CD4-positive, alpha-beta T cell treated with Interleukin-1 beta for 1 hour (primary cell): ENCODE measurements at places on chromosomes 1 and 21.
A peak's percentile ranks its signal among the peaks of the same experiment; 100 is the strongest.

DNA sequence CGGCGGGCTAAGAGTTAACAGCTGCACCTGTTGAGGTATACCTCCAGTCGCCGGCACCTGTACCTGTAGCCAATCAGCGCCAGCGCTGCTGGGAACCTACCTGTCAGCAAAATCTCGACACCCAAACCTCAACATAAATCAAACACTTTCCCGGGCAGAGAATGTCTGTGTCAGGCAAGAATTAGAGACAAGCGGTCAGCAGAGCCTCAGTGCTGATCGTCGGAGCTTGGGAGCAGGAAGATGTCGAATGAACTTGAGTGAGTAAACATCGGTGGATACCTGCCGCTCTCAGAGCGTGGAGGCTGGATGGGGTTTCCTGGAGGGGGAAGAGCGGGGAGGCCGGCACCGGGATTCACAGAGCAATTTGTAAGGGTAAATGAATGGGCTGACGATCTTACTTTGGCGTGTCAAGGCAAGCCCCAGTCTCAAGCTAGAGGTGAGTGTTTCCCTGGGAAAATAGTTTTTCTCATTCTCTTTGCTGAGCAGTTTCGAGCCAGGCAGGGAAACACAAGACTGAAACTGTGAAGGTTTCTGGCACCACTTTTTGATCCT is at the start of gene GRHL3:
Gene GRHL3 (plus strand): TSS at position 46 of the 552 bp plus-strand sequence. CDS start 195 bp downstream, at position 241.
- peak; percentile 30 for DNase-seq

GRCh38 chr1:168419736-168420135 is 124.1 kb downstream of the XCL2 start:
- no peak for DNase-seq

DNA sequence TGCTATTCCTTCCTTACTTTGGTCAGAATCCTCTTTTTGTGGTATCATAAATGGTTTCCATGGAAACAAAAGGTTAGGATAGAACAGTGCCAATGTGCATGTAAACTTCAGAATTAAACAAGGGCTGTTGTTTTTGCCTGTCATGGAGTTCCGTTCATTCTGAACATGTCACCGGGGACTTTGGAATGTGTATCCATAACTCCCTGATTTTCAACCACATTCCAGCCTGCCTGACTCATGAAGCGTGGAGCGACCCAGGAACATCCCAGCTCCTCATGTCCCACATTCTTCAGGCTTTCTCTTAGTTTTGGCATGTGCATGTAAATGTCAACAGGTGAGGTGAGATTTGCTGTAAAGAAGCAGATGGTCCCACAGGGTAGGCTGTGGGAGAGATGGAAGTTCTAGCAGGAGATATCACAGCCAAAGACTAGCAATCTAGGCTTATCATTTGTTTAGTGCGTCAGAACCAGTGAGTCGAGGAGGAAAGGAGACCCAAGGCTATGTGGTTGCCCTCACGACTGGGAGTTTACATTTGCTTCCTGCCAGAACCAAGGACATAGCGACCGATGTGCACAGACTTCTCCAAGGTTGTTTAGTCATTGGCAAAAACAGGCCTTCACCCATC is 23.0 kb upstream of the DNAJC11 start:
- no peak for DNase-seq

DNA sequence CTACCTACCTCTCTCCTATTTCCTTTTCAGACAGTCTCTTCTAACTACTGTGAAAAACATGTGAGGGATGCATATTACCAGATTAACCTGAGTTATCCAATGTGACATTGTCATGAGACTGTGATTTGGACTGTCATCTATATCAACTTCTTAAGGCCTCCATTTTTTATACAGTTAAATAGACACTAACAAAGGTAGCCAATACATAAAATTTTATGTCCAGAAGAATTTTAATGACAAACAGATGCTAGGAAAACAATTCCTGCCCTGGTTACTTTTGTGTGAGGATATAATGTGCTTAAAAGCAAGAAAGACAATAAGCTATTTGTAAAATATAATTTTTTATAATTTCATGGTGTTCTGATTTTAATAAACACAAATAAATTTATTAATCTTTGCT is 136.2 kb downstream of the DPYD start:
- DNase-seq, result no peak

- DNase-seq, result no peak
Measured at GRCh38 chr1:56137521-56138505, 441.6 kb downstream of the PLPP3 start.

DNA sequence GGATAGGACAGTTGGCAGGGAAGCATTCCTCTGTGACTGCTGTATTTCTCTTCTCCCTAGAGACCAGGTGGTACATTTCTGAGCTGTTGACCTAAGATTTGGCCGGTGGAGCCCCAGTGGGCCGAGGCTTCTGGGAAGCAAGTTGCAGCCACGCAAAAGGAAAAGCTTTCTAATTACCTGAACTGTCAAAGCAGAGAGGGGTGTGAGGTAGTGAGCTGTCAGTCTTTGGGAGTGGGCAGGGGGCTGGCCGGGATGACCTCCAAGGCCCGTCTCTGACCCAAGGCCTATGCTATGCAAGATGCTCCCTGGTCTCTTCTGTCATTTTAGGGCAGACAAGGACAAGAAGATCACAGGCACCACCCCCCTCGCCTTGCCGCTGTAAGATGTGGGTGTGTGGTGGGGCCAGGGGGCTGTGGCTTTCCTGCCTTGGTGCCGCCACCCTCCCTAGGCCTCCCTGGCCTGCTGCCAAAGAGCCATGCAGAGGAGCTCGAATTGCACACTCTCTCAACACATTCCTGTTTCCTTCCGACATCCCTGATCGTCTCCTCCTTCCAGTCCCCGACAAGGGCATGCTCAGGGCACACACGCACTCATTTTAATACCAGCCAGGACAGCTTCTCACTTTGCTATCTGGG is 7.7 kb downstream of the PADI1 start:
- peak; percentile 74 for DNase-seq

- no peak for DNase-seq
Measured at GRCh38 chr1:20123722-20124455, 4.6 kb upstream of the PLA2G2D start.

DNA sequence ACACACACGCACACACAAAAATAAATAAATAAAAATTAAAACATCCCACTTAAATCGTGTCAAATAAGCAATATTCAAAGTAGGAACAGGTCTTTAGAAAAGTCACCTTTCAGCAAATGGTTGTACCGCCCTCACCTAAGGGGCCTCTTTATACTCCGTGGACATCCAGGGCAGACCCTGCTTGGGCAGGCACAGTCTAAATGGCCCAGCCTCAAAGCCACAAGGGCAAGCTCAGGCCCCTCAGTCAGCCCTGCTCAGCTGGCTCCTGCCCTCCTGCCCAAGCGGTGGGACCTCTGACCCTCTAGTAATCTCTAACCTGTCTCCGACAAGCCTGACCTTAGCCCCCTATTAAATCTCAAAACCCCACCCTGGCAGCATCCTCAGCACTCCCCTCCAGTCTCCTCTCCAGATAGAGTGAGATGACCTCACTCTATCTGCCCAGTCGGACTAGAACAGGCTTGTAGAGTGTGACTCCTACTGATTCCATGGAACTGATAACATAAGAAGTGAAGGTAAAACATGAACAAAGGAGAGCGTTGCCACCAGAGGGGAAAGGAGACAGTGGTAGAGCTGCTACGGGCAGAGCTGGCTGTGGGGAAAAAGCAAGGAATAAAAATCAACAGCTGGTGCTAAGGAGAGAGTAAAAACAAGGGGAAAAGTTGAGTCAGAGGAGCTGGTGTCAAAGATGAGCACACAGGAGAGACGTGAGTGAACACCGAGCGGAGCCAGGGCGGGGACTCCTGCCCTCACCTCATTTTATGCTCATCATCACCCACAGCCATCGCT is 36.0 kb downstream of the SIPA1L2 start:
- DNase-seq, result no peak

GRCh38 chr1:69777971-69778370 is 210.2 kb downstream of the LRRC7 start:
- no peak for DNase-seq

GRCh38 chr1:167500283-167500860 is 18.0 kb downstream of the CD247 start:
- no peak for DNase-seq

GRCh38 chr1:29096231-29096886 is 27.3 kb downstream of the TMEM200B start:
- DNase-seq, result no peak

- no peak for DNase-seq
Measured at GRCh38 chr21:34037009-34037795, 36.2 kb upstream of the MRPS6 start.

GRCh38 chr1:226492426-226493137 is 56.0 kb upstream of the STUM start:
- no peak for DNase-seq

GRCh38 chr1:39713557-39713956 is 22.3 kb upstream of the HPCAL4 start:
- no peak for DNase-seq

DNA sequence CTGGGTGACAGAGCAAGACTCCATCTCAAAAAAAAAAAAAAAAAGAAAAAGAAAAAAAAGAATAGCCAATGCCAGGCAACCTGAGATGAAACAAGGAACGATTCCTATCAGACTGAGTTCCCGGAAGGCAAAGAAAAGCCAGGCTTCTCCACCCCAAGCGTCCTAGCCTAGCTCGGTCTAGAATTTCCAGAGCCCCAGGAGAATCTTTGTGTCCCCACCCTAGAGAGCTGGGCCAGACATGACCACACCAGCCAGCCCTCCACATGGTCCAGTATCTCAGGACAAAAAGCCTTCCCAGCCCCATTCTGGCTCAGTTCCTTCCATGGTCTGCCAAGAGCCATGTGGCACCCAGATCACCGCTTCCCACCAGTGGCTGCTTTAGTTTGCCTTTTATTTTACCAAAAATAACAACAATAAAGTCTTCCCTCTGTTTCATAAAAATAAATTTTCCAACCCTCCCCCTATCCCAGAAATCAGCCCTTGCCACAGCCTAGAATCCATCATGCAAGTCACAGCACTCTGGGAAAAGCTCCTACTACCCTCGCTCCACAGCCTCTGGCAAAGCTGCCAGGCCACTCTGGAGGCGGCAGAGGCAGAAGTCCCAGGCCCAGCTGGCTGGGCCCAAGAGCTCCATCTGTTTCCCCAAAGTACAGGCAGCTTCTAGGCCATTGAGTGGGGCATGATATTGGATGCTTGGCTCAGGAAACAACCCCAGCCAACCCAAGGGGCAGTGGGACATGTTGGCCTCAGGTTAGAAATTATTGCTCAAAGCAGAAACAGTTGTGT is 3.5 kb upstream of the MKNK1 start:
- no peak for DNase-seq

- DNase-seq, result no peak
Measured at GRCh38 chr1:165686971-165687433, 11.4 kb downstream of the ALDH9A1 start.
